Activated T-helper 1 cell treated with anti-CD3 and anti-CD28 coated beads, Interleukin-2, amount 50 U/mL, for 16 hours (primary cell): ENCODE measurements at places on chromosomes 6 and 20.

DNA sequence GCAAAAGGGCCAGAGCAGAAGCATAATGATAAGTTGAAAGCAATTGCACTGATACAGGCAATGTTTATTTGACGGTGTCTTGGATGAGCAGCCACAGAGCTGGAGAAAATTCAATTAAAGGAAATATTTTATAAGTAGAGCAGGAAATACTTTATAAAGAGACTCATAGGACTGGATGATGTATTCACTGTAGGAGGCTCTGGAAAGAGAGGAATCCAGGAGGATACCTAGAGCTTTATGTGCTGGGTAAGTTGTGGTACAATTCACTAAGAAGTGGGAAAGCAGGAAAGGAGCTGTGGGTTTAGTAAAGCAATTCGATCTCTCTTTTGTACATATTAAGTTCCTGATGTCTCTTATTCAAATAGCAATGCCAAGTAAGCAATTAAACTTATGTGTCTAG is 86.3 kb downstream of the C6orf118 start:
- no peak for DNase-seq

DNA sequence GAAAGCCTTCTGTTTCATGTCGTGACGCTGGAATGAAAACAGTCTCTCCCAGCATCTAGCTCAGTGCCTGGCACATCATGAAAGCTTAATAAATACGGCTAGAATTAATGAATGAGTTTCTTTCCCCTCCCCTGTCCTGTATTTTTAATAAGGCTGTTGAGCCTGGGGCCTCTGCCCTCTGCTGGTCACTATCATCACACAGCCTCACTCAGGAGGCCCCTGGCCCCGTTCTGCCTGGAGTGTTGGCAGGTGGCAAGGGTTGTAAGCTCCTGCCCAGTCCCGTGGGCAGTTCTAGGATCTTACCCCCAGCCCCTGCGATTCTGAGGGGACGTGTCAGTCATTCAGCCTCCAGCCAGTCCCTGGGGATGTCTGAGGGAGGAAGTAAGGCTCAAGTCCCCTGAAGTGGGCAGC is 41.4 kb downstream of the PHACTR3 start:
- DNase-seq = no peak

GRCh38 chr6:113425977-113426660 is 431.0 kb upstream of the MARCKS start:
- DNase-seq = no peak

GRCh38 chr6:26152226-26153101 is 65.2 kb downstream of the HFE start:
- DNase-seq = no peak

DNA sequence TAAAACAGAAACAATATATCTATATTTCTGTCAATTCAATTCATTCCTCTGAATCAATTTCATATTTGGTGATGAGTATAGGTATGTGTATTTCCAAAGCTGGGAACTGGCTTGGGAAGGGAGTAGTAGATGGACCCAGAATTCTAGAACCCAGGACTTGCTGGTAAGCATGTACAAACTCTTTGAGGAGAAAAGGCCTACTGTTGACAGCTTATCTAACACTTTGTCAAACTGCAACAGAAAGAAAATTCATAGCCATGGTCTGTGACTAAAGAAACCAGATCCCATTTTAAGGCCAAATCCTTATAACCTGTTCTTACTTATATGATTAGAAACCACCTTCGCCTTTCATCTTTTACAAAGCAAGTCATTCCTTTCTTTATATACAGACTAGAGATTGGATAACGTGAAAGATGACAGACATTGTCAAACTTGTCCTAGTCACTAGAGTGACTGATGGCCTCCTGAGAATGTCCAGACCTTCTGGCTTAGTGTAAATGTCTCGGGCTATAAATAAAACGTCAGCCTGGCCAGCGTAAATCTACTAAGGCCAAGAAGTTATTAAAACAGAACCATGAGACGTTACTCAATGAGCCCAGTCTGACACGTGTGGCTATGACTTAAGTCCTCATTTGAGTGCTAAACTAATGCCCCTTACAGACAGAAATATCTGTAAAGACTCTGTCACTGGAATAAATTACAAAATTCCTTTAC is 152.3 kb downstream of the ALDH8A1 start:
- no peak for DNase-seq

- DNase-seq = peak; percentile 24
These were observed 80.4 kb upstream of the BTN3A2 start for GRCh38 chr6:26284537-26285142.

- no peak for DNase-seq
These were observed 13.3 kb upstream of the PCMTD2 start for GRCh38 chr20:64242003-64242796.

GRCh38 chr6:8080362-8081151 is 16.4 kb upstream of the BLOC1S5 start:
- DNase-seq = no peak

DNA sequence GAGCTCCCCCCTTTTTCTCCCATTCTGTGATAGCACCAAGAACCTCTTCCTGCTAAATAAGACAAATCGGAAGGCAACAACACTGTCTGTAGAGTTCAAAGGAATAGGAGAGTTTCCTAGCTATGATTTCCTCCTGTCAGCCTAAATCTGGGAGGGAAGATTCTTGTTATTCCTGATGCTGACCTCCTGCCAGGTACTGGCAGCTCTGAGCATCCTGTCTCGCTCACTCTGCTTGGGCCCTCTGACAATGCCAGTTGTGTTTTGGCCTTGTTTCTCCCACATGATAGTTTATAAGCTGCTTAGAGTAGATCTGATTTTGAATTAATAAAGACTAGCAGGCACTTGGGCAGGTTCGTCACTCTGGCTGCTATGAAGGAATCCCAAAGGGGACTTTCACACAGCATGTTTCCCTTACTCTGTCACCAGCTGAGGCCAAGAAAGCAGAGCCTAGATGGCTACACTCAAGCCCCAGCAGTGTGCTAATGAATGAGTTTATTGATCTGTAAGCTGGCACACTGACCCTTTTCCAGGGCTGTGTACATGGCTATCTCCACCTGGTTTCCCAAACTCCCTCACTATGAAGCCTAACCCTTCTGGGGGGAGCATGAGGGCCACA is 52.3 kb downstream of the UQCC1 start:
- no peak for DNase-seq

GRCh38 chr6:12275107-12275506 is 15.1 kb upstream of the EDN1 start:
- DNase-seq = no peak

DNA sequence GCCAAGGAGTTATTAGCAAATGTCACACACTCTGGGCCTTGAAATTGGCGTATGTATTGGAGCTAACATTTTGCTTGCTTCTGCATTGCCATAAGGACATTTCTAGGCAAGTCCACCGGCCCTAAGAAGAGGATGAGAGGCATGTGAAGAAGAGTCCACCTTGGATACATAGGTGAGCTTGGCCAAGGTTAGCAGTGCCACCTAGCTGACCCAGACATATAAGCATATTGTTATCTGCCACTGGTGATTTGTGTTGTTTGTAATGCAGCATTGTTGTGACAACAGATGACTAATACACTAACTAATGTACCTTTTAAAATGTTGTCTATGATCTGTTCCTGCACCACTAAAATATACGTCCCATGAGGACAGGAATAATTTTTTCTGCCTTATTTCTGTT is 24.8 kb upstream of the HLA-DQA2 start:
- no peak for DNase-seq

DNA sequence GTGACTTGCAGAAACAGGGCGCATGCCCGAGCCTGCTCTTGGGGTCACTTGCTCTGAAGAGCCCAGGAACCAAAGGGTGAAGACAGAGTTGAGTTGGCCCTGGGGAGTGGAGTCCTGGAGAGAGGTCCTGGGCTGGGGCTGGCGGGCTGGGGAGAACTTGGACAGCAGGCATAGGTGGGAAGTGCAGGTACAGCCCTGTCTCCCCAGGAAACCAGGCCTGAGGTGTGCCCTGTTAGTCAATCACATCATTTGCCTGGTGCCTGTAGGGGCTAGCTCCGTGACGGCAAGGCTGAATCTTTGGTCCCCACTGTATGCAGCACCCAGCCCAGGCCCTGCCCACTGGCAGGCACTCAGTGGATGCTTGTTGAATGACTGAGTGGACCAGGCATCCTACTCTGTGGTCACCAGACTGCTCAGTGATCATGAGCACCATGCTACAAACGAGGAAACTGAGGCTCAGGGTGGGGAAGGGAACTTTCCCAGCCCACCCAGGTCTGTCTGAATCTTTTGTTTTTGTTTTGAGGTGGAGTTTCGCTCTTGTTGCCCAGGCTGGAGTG is 15.6 kb upstream of the NOL4L start:
- no peak for DNase-seq

DNA sequence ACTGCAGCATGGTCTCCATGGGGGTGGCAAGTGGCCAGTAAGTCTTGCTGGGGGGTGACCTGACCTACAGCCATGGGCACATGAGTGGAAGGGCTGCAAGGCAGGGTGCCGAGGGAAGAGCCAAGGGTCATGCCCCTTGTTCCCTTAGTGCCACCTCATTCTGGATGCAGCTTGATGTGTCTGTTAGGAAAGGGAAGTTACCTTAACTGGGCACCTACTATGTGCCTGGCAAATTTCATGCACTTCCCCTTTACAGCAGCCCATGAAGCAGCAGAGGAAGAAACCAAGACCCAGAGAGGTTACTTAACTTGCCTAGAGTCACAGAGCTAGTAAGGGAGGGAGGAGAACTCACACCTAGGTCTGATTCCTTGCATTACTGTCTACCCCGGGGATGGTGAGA is 174.0 kb downstream of the MRPL14 start:
- no peak for DNase-seq

DNA sequence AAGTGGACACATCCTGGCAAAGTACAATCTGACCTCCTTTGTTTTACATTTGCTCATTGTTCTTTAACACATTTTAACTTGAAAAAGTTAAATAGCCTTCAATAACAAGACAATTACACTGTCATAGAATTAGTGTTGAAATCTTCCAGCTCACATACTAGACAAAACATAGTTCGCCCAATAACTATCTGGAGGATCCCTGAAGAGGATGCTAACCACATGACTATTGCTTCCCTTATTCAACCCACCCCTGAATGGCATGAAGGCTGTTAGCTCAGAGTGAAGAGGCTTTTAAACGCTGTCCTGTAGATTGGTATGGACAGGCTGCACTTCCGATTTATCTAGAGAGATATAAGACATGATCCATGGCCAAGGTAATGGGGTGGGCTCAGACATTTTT is 15.0 kb upstream of the DSE start:
- DNase-seq = no peak

DNA sequence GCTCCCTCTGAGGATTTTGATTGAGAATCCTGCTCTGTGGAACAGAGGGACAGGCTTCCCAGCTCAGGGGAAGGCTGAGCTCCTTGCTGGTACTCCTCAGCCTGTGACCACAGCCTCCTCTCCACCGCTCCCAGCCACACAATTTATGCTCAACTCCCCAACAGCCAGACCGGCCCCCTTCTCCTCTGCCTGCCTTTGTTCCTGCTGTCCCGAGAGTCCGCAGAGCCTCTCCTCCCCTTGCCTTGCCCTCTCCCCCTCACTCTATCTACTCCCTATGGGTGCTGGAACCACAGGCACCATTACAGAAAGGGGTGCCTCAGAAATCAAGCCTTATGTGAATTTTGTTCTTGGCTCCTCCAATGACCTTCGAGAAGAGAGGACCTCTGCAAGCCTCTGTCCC is 15.9 kb downstream of the MAP1LC3A start:
- DNase-seq = no peak
